ENCODE measurements at places on chromosomes 16 and 17.

- no peak for DNase-seq
Observed at GRCh38 chr16:2058872-2059271, 11.1 kb downstream of the TSC2 start.

GRCh38 chr16:72210555-72210954, 38.6 kb upstream of the PMFBP1 start:
- no peak for DNase-seq

DNA sequence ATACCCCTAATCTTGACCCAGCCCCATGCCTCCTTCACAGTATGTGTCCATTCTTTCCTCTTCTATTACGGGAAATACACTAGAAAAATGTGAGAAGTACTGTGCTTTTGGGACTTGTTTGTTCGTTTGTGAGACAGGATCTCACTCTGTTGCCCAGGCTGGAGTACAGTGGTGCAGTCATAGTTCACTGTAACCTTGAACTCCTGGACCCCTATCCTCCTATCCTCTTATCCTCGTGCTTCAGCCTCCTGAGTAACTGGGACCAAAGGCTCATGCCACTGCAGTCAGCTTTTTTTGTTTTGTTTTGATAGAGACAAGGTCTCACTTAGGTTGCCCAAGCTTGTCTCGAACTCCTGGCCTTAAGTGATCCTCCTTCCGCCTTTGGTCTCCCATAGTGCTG, 29.9 kb upstream of the RASL10B start:
- DNase-seq, result no peak

- no peak for DNase-seq
Observed at GRCh38 chr16:86716649-86717048, 138.3 kb downstream of the FOXL1 start.

DNA sequence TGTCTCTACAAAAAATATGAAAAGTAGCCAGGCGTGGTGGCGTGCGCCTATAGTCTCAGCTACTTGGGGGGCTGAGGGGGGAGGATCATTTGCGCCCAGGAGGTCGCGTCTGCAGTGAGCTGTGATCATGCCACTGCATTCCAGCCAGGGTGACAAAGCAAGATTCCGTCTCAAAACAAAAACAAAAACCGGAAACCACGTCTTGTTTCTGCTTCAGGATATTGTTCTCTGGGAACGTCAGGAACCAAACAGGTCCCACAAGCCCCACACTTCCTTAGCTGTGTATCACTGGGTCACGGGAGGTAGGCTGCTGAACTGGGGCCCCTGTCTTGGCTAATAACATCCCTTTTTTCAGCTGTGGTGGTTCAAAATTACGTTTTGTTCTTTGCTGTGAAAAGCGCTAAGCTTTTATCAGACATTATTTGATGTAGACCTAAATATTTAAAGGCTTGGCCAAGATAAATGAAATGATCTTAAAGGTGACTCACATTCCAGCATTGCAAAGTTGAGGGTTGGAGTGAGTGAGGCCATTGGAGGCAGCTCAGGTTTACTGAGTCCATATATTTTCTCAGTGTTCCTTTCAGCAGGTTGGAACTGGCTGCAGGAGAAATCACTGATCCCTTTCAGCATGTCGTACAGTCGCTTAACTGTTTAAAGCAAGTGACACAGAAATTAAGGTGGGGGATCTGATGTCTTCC, 16.4 kb upstream of the SEC14L1 start:
- DNase-seq, result no peak

GRCh38 chr17:82840431-82840831, 609 bp upstream of the ZNF750 start:
- DNase-seq, result no peak

DNA sequence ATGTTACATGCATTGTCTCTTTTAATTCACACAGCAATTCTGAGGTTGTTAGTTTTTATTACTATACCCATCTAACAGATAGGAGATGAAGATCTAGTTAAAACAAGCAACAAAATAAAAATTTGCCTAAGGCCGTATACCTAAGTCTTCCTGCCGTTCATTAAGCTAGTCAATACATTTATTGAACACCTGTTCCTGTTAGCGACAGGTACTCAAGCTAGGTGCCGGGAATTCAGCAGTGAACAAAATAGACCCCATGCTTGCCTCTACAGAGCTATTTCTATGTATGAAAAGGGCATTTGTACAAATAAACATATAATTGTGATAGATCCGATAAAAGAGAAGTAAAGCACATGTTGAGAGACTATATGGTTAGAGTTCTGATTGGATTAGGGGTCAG, 3.4 kb upstream of the VPS53 start:
- no peak for DNase-seq

GRCh38 chr17:56325313-56326000, 172.2 kb downstream of the ANKFN1 start:
- DNase-seq, result no peak

DNA sequence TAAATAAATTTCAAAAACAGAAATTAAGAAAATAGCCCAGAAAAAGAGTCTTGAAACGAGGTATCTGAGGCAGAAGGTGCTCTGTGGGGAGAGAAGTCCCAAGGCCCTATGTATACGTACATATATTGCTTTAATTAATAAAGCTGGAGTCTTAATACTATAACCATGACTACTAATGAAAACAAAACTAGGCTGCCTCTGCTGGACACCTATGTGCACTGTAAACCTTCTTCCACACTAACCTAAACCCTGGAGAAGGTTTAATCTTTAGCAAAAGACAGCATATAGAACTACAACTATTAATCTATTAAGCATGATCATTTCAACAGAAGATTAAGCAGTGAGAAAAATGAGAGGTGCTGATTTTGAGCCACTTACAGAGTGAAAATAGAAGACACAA, 153.9 kb upstream of the C17orf78 start:
- no peak for DNase-seq

- DNase-seq, result no peak
Observed at GRCh38 chr16:84044118-84044488, 1.5 kb upstream of the SLC38A8 start.

DNA sequence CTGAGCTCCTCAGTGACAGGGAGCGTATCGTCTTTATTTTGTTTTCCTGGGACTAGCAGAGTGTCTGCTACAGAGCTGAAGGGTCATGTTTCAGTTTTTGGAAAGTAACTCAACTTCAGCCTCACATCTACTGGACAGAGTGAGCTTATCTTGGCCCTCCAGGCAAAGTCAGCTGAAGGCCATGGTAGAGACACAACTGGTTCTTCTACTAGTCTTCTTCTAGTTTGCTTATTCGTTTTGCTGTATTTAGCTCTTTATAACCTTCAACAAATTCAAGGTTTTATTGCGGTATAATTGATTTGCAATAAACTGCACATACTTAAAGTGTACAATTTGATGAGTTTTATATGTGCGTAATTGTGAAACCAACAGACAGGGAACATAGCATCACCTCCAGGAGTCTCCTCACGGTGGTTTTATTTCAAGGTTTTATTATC, 6.1 kb upstream of the PRKCA start:
- DNase-seq, result no peak

- DNase-seq, result no peak
Observed at GRCh38 chr17:77634710-77635109, 323.8 kb upstream of the TNRC6C start.

DNA sequence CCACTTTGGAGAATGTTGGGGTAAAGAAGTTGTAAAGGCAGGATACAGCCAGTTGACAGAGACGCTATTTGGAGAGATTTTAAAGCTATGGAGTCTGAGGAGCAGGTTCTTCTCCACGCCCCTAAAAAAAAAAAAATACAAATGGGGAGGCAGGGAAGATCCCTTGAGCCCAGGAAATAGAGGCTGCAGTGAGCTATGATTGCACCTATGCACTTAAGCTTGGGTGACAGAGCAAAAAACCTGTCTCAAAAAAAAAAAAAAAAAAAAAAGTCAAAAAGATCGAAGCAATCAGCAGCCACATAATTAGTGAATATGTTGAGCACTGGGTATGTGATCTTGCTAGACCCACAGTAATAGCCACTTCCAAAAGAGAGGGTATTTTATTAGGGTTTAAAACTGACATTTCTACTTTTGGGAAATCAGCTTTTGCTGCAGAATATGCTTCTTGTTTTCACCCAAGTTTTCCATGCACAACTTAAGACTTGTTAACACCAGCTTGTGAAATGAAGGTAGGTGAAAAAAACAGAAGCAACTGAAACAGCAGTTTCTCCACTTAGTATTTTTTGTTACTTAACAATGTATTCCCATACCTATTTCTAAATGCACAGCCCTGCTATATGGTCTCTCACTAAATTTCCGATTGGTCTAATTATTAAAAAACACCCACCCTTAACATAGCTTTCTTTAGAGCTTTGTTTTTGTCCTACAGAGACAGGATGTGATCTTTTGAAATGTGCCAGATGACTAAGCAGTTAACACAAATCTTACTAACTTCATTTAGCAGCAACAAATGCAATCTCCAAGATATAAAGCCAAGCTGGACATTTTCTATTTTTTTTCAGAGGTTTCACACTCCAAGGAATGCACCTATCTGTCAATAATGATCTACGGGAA, 2.5 kb upstream of the ARL6IP1 start:
- DNase-seq, result no peak

- DNase-seq, result no peak
Observed at GRCh38 chr16:22372882-22373661, 1.3 kb downstream of the CDR2 start.

DNA sequence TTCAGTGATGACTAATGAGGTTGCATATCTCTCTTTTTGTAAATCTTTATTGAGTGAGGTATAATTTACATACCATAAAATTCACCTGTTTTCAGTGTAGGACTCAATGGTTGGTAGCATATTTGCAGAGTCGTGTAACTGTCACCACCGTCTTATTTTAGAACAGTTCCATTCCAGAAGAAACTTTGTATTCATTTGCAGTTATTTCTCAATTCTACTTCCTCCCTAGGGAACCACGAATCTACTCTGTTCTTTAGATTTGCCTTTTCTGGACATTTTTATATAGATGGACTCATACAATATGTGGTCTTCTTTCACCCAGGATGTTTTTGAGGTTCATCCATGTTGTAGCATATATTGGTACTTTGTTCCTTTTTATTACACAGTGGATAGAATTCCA, 3.7 kb downstream of the FTO start:
- no peak for DNase-seq

DNA sequence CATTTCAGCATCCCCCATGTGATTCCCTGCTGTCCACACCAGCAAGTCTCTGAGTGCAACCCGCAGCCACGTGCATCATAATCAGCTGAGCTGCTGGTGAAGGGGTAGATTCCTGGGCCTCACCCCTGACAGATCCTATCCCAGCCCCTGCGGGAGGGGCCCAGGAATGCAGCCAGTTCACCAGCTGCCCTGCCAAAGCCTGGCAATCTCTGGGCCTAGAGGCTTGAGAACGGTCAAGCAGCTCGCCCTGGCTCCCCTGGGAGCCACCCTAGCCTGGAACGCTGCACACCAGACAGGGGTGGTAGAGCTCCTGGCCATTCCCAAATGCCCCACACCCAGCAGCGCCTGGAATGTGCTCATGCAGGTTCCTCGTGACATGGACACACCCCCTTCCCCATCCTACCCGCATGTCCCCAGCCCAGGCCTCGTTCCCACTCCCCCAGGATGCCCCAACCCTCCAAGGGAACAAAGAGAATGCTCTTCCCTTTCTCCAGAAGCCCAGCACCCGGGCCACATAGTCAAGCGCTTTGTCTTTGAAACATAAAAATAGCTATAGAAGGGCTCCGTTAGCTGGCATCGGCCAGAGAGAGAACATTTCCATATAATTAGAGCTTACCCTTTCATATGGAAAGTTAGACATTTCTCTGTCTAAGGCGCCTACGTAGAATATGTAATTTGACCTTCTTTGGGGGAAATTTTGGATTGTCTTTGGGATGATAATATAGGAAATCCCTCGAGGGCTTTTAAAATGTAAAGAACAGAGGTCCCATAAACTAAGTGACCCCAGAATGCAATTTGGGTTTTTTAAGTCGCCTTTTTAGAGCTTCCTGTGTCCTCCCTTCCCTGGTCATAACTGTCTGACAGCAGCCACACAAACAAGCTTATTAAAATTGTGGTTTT, 3.4 kb downstream of the CEP295NL start:
- DNase-seq, result no peak

GRCh38 chr16:69150146-69150865, 17.9 kb downstream of the UTP4 start:
- no peak for DNase-seq

GRCh38 chr17:76326306-76326705, 18.2 kb upstream of the QRICH2 start:
- no peak for DNase-seq

DNA sequence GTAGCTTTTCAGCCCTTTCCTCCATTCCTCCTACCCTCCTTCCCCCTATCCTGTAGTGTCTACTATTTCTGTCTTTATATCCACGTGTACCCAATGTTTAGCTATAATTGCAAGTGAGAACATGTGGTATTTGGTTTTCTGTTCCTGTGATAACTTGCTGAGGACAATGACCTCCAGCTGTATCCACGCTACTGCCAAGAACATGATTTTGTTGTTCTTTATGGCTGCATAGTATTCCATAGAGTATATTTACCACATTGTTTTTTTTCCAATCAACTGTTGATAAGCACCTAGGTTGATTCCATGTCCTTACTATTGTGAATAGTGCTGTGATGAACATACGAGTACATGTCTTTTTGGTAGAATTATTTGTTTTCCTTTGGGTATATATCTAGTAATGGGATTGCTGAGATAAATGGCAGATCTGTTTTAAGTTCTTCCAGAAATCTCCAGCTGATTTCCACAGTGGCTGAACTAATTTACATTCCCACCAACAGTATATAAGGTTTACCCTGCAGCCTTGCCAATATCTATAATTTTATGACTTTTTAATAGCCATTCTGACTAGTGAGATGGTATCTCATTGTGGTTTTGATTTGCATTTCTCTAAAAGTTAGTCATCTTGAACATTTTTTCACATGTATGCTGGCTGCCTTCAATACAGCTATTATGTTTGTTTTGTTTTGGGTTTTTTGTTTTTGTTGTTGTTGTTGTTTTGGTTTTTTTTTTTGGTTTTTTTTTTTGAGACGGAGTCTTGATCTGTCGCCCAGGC, 10.9 kb upstream of the COPRS start:
- no peak for DNase-seq

DNA sequence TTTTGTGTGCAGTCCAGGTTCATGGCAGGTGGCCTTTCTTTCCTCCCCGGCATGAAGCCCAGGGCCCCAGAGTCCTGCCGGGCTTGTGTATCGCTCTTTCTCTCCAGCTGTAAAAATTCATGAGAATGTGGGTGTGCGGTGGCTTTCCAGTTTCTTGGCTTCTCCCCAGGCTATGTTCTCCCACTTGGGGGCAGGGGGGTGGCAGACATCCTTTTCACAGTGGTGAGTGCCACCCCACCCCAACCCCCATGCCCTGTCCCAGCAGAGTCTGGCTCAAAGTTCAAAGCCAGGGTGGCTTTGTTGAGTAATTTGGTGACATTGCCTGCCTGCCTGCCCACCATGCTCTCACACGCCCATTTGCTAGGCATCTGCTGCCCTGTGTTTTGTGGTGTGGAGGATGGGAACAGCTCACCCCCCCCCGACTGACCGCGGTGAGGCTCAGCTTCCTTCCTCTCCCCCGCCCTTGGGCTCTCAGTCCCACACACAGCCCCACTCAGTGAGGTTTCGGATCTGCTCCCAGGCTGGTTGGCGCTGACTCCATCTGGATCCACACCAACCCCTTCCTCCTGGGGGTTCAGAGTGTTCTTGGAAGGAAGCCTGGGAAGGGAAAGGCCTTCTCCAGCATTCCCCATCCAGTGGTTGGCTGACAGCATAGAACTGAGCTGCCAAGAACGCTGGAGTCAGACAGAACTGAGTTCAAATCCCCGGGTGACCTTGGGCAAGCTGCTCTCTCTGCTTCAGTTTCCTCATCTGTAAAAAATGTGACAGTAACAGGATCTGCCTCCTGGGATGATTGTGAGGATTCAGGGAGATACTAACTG, 36.0 kb downstream of the CHD9 start:
- DNase-seq, result no peak

- no peak for DNase-seq
Observed at GRCh38 chr17:10243883-10244844, 45.8 kb upstream of the GAS7 start.

- DNase-seq, result no peak
Observed at GRCh38 chr17:36002631-36003030, 1.3 kb upstream of the CCL15 start.
